ENCODE measurements at places on chromosomes 5 and 9.

DNA sequence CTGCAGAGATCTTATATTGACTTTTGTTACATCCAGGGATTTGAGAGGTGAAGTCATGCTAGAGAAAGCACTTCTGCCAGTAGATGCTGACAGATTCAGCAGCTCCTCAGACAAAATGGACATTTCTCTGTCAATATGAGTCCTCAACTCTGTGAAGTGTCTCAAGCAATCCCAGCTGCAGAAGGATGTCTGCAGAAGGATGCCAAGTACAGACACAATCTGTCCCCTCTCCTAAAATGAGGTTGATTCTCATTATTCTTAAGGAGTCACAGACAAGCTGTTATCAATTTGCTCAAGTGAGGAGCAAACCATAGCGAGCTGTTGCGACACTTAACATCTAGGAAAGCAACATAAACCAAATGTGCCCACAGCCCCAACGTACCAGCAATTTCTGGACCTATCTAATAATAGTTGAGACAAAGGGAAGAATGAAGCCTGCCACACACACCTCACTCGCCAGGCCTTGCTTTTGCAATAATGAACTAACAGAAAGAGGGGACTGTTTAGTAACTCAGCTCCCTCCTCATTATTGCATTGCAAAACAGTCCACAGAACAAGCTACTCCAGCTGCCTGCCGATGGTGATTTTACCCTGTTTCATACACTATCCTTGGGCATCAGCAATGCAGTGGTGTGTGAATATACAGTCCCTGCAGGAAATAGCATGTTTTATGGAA lies 364.2 kb upstream of the PDE4D start:
- DNase-seq, result no peak

GRCh38 chr9:99360026-99360425 lies 137.9 kb downstream of the SEC61B start:
- no peak for DNase-seq

DNA sequence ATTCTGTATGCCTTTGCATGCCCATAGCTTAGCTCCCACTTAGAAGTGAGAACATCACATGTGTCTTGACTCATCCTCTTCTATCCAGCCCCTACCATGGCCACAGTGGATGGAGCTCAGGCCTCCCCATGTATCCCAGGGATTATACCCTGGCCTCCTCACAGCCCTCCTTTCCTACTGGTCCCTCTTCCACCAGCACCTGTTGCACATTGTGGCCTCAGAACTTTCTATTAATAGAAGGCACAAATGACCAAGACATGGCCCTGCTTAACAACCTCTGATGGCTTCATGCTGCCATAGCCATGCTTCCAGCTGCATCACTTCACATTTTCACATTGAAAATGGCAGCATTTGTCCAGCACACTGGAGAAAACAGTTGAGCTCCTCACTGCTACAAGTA lies 315.4 kb downstream of the CDK5RAP2 start:
- DNase-seq, result no peak

DNA sequence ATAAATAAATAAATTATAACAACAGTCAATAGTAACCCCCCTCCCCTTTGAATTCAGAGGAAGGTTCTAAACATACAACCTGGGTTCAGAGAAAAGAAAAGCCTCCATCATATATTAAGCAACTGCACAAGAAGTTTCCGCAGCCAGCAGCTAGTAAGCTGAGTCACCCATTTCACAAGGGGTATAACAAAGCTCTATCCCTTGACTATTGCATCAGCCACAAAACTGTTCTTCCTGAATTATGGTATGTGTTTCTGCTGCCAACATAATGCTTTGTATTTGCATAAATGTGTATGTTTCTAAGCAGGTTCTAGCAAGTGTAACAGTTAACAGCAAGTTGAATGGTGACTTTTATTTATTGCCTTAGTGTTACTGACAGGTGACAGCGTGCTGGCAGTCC lies 6.8 kb upstream of the CEP120 start:
- DNase-seq, result no peak

DNA sequence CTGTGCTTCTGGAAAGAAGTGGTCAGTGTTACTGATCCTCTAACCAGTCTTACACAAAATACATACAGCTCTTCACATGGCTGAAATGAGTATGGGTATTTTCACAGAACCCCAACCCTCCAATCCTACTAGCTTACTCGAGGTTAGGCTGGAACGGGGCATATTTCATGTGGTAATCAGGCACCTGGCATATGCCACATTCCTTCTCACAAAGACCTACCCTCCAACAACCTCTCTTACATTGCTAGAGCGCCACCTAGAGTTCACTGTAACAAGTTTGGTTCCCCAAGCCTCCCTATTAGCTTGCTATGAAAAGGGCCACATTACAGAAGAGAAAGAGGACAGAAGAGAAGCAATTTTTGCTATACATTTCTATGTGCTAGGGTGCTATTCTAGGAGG lies 597.3 kb downstream of the PRELID2 start:
- peak; percentile 67 for DNase-seq

GRCh38 chr9:107847978-107848964 lies 358.7 kb upstream of the KLF4 start:
- DNase-seq, result no peak

DNA sequence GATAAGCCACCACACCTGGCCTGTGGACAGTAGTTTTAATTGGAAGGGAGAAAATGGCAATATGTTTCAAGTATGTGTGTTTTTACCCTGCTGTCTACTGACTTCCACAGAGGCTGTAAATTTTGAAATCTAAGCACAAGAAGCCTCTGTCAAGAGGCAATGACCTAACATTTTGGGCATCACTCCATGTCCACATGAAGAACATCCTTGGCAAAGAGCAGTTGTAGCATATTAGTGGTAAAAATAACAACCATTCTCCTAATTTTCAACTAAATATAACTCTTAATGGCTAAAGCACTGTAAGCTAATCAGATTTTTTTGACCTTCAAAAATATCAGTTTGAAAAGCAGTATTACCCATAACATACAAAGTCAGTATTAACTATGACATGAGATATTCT lies 100.3 kb upstream of the APC start:
- no peak for DNase-seq

- no peak for DNase-seq
These were observed 312.6 kb downstream of the TMEM232 start for GRCh38 chr5:110413856-110414255.

GRCh38 chr5:164051745-164052144 lies 546.3 kb downstream of the MAT2B start:
- DNase-seq, result no peak
